ENCODE measurements at places on chromosomes 3 and 15.

GRCh38 chr15:34206011-34206410 is 3.9 kb downstream of the KATNBL1 start:
- DNase-seq, result no peak

- DNase-seq, result no peak
Observed at GRCh38 chr3:37309921-37310665, 135.7 kb upstream of the LRRFIP2 start.

- no peak for DNase-seq
Observed at GRCh38 chr3:184880276-184881019, 68.5 kb downstream of the VPS8 start.

DNA sequence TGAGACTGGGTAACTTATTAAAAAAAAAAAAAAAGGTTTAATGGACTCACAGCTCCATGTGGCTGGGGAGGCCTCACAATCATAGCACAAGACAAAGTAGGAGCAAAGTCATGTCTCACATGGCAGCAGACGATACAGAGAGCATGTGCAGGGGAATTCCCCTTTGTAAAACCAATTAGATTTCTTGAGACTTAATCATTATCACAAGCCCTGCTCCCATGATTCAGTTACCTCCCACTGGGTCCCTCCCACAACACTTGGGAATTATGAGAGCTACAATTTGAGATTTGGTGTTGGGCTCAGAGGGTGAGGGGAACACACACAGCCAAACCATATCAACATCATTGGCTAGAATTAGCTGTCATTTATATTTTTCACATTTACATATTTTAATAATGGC is 221.0 kb downstream of the RSRC1 start:
- DNase-seq, result no peak

DNA sequence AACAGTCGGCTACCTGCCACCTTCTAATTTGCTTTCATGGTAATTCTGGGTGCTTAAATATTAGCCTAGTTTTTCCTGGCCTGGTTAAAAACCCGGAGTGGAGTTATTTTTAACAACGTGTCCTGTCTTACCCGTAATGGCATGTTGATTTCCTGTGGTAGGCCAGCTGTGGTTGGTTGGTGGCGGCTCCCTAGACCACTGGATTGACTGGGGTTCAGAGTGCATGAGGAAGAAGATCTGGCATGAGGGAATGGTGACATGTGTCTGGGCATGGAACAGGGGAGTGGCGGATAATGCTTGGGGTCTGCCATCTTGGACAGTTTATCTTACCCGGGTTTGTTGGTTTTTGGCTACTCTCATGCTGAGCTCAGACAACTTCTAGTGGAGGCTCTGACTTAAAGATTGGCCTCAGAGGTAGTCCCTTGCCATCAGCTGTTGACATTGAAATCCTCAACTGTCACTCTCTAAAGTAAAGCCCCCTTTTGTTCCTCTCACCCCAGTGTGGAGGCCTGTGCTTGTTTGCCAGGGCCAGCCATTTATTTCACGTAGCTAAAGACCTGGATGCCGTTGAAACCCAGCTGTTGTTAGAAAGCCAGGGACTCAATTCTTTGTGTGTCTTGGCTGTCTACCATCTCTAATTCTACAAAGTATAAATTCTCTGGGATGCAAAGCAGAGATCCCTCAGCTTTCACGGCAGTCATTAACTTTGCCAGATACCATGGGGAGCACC is 81.6 kb downstream of the DNASE1L3 start:
- no peak for DNase-seq

DNA sequence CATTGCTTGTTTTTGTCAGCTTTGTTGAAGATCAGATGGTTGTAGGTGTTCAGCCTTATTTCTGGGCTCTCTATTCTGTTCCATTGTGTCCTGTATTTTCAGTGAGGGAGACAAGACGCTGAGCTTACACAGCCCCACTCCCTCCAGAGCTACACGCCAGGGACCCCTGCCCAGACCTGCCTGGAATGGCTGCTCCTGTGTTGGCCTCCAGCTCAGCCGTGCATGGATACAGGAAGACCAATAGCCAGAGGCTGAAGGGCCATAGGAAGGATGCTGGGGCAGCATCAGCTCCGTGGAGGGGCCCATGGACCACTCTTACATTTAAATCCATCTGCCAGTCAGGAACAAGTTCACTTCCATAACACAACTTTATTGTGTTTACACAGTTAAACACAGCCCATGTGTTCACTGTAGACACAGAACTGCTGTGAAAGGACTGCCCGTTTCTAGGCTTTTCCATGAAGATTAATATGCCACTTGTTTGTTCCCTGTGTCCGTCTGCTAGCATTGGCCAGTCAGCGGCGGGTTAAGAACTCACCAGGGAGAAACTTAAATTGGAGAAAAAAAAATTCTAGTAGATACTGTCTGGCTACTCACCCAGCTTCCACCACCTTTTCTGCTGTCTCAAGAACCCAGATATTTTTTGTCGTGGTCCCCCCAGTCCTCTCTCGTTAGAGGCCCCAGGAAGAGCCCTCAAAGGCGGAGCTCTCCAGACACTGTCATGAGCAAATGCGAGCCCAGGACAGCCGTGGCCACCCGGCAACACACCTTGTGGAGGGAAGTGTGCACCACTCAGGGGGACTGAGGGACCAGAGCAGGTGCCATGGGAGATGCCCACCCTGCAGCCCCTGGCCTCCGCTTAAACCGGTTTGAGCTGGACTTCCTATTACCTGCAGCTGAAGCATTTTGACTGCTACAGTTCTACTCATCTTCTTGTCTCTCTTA is 142.3 kb upstream of the MEF2A start:
- no peak for DNase-seq

DNA sequence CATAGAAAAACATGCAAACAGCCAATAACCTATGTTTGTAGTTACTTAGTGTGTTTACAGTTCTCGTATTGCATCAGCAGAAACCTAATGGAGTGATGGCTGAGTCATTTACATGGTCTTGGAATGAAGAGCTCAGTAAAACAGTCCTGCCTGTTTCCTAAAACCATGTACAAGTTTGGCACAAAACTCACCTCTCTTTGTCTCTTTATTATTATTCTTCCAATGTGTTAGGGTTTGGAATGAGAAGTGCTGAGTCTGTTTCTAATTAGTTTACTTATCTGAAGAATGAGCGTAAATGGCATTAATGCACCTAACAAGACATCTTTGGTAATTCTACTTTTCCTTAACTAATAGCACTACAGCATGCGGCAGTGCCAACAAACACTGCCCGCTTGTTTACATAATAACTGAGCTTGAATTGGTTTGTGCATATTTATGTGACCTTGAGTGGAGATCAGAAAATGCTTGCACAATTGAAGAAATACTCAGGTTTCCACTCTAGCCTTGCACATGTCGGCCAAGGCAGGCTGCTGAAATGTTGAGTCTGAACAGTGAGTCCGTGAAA is 385.4 kb upstream of the SEMA6D start:
- DNase-seq, result no peak

DNA sequence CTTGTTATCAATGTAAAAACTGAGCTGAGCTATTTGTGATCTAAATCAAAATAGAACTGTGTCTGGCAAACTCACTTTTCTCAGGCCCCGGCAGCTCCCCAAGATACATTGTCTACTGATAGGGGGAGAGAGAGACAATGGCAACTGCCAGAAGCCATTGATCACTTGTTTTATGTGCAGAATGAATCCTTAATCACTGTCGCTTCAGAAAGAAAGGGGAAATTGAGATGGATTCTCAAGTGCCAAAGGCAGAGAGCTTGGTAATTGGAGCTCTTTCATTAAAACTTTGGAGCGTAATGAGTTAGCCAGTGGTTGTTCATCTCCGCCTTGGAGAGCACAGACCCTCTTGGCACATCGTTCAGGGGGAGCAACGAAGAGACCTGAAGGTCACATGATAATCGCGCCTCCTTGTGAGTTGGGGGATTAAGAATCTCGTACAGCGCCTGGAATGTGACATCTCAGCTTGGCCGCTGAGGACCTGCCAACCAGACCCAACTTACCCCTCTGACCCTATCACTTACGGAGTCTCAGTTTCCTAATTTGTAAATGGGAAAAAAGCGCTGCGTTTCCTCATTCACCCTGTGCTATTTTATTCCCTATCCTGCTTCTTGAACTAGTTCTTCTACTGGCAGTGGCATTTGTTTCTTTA is 252.8 kb downstream of the VPS13C start:
- no peak for DNase-seq

All from hippocampal formation (tissue), 2 donors.